ENCODE measurements at places on chromosomes 3 and 15.

GRCh38 chr3:138862531-138862923, 27.8 kb upstream of the PIK3CB start:
- DNase-seq = no peak

GRCh38 chr3:131797776-131798175, 237.0 kb downstream of the CPNE4 start:
- DNase-seq = no peak

DNA sequence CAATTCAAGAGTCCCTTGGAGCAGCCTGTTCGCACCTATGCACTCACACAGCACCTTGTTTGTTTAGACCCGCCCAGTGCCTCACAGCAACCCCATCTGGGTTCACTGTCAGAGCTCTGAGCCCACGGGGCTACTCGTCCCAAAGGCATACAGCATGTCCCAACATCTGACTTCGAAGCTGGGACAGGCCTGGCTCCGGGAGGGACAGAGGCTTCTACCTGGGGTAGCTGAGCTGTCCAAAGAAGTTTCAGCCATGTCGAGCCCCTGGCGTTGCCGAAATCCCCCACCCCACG, 28.6 kb upstream of the CYP11A1 start:
- DNase-seq = no peak

GRCh38 chr3:82568776-82569338, 807.4 kb upstream of the GBE1 start:
- DNase-seq = no peak

DNA sequence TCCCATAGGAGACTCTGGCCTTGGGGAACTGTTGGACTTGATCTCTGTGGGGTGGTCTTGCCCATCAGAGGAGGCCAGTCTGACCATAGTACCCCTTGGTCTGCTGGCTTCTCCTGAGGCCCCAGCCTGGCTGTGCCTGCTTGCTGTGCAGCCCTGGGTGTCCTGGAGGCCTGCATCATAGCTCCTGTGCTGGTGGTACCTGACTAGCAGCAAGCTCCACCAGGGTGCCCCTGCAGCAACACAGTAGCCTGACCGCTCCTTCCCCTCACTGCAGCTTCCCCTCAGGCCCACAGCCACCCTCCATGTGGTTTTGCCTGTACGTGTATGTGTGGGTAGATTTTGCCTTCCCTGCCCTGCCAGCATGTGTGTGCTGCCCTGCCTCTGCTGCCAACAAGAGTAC, 85.6 kb upstream of the TTC14 start:
- no peak for DNase-seq

DNA sequence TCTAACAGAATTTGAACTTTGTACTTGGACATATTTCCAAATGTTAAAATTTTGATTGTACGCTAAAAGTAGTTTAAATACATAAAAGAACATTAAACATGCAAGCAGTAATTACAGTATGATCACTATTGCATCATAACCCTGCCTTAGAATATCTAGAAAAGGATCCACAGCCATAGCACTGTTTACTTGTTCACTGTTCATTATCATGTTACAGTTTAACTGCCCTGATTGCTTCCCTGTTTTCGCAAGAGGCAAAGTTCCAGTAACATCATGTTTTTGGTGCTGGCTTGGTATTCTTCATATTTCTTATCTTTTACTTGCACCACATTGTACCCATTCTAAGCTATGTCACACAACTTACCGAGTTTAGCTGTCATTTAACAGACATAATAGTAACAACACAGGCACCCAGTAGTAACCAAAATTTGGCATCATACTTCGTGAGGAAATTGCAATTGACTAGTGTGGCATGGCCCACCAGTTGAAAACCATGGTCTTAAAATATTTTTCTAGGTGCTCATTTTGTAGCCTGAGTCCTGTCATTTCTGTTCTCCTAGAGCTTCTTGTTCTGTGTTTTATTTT, 13.3 kb upstream of the TMEM87A start:
- no peak for DNase-seq

- no peak for DNase-seq
Measured at GRCh38 chr3:190912736-190913135, 50.2 kb upstream of the GMNC start.

DNA sequence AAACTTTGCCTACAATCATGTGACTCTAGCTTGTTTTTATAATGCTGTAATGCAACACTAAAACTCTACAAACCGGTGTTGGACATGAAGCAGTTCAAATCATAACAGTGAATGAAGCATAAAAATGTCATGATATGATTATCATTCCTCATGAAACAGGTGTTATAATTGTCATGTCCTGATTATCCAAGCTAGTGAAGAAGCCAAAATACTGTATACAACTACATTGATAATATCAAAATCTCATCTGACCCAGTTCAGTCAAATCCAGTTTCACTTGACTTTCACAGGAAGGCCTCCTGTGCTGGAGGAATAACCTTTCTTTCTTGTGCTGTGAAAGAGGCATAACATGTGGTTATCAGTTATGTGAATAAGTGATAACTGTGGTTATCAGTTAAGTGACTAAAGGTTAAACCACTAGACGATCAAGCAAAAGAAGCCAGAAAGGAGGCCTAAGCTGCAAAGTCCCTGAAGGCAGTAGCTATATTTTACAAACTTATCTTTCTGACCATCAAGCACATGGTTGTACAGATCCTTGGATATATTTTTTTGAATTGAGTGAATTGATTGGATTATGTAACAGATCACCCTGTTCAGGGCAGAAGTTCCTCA, 296.4 kb downstream of the TUSC7 start:
- no peak for DNase-seq

DNA sequence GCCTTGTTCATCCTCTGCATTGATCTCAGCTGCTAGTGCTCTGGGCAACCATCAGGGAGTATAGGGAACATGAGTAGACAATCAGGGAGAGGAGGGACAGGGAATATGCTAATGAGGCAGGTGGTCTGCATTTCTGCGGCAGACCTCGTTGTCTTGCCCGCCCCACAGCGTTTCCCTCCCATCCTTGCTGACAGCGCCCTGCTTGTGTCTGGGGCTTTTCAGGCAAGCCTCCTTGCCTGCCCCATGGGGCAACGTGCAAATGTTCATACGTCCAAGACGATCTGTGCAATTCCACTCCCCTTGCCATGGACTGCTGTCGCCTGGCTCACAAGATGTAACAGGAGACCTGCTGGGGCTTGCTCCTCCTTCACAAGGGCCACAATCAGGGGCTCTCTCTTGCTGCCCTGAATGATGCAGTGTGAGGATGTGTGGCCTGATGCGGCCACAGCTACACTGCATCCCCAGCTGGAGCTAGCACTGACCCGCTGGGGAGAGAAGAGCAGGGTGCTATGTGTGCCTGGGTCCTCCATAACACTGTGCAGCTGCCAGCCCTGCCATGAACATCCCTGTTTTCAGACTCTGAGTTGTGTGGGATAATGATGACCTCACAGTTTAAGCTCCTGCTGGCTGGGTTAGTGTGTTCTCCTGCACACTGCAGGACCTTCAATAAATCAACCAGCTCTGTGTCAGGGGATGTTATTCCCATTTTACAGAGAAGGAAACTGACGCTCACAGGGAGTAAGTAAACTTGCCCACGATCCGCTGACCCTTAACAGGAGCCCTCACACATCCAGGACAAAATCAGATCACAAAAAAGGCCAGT, 211.3 kb downstream of the KLF13 start:
- DNase-seq = no peak

GRCh38 chr3:141114179-141114745, 63.1 kb downstream of the SPSB4 start:
- no peak for DNase-seq

DNA sequence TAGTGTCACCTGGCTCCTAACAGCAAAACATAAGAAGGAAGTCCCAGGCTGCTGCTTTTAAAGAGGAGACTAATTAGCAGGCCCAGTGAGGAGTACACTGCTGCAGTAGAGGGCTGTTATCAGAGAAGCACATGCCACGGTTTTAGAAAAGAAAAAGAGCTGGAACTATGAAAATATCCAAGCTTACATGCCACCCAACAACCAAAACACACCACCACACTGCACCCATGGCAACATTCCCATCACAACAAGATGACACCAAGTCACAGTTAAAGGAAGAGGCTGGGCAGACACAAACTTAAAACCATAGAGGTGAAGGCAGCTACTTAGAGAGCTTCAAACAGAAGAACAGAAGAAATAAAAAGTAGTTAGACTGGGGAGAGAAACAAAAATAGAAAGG, 37.0 kb downstream of the NPTN start:
- no peak for DNase-seq

DNA sequence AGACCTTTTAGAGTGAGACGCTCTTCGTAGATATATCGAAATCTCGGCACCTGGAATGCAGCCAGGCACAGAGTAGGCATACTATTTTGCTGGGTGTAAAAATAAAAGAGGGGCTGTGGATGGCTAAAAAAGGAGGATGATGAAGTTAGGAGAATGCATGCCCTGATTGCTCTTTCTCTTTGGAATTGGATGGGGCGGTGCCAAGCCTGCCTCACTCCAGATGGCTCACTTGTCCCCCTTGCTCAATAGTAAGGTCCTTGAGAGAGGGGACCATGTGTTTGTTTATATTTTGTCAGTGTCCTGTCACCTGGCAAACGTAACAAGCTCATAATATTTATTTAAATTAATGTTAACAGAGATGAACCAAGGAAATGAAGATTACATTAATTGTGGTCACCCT, 33.0 kb downstream of the SNRK start:
- no peak for DNase-seq

GRCh38 chr3:176631165-176631564, 566.1 kb downstream of the TBL1XR1 start:
- no peak for DNase-seq

- no peak for DNase-seq
Measured at GRCh38 chr15:100631831-100632230, 29.4 kb downstream of the ASB7 start.

Data from activated CD4-positive, alpha-beta T cell treated with anti-CD3 and anti-CD28 coated beads, Interleukin-2, amount 10 ng/mL, durations not matched to agents 7 days and 5 days (primary cell).